ENCODE measurements at places on chromosomes 5 and 9.

GRCh38 chr5:180411948-180412347 is 58.8 kb upstream of the GFPT2 start:
- DNase-seq, result no peak

DNA sequence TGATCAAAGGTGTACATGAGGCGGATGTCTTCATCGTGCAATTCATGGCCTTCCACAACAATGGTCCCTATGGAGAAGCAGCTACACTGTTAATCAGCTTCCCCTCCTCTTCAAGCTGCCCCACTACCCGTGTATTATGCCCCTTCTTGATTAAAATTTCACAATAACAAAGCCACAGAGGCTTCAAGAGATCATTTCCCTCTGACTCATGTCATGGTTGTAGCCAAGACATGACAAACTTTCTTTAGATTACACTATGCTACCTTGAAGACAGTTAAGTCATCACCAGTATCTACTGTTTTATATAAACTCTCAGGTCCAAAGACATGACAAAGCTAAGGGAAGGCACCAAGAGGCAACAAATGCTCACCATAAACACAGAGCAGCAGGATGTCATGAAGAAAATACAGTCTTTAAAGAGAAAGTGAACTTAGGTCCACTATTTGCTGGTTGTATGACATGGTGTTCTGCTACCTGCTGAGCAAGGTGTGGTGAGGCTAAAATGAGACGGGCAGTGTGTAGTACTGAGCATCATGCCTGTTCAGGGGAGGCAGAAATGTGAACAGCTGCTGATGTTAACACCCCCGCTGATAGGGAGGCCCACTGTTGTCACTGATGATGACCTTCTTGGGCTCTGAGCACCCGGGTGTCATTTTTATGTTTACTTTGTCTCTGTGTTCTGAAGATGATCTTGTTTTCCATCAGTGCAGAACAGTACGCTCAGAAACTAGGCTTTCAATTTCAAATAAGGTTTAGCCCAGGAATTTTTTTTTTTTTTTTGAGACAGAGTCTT is 48.3 kb downstream of the IARS1 start:
- no peak for DNase-seq

DNA sequence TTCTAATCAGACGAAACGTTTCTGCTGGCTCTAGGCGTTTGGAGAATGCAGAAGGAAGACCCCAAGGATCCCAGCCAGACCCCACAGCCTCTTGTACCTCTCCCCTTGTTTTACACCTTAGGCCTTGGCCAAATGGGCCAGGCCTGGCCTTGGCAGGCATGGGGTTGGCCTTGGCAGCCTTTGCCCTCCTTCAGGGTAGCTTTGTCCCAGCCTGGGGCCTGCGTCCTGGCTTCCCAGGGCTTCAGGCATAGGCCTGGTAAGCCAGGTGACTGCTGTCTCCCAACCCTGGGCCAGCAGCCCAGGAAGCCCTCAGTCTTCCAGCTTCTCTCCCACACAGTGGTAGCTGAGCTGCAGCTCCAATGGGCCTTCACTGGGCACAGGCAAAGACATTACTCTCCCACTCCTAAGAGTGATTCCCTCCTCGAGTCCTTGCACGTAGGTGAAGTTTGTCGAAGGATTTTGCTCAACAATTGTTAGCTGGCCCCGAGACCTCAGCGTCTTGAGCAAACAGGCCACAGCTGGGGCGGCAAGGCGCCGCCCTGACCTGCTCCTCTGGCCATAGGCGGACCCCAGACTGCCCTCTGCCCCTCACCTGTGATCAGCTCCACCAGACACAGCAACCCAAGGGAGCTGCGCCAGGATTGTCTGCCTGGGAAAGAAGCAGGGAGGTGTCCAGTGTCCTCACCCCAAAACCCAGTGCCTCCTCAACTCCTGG is 1.1 kb upstream of the PITX1 start:
- DNase-seq, result no peak

DNA sequence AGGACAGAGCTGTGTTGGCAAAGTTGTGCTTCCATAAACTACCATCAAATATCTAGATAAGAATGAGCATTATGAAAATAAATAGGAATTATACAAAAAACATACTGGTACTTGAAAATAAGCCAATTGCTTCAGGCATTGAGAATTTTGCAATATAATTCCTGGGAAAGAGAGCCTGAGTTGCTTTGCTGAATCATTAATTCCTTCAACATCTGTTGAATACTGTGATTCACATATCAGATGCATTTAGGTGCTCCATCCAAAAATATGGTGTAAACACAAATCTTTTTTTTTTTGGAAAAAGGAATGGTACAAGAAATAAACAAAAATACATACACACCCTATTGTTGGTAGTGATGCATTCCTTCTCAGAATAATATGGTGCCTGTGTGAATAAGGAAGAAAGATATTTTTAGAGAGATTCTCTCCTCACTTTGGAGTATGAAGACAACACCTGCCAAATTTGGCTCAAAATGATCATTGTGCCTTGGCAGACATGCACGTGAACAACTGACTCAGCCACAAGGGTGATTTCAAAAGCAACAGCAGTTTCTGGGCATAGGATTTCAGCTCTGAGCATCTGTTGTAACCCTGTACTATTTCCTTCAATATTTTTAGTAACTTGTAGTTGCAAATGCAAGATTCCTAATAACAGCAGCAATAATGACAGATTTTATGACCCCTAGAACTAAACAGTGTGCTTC is 96.7 kb downstream of the CAVIN4 start:
- DNase-seq, result no peak

GRCh38 chr5:57537811-57538210 is 55.2 kb upstream of the ACTBL2 start:
- DNase-seq, result no peak

DNA sequence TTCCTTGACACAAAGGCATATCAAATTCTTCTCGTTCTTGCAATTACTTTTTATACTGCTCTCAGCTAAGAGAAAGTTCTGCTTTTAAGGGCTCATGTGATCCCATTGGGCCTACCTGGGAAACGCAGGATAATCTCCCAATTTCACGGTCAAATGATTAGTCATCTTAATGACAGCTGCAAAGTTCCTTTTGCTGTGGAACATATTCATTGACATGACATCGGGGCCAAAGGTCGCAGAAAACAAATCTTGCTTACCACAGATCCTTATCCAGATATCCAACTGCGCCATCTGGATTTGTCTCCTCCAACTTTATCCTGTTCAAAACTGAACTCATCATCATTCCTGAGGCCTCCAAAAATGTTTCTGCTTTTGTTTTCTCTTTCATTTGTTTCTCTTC is 1085.6 kb upstream of the WWC1 start:
- DNase-seq, result no peak

DNA sequence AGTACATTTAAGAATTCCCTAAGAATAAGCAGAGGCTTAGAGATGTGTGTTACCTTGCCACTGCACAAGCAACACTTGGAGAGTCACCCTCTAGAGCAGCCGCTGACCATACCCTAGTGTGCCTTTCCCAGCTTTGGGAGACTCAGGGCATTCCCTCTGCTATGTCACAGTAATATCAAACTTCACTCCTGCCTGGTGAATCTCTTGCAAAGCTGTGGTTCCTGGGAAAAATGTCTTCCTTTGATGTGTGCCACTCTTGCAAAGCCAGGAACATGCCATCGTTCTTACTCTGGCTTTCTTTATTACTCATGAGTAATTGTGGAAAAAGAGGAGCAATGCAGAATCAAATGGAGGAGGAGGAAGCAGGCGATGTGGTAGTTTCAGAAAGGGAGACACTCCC is 173.2 kb downstream of the CCDC192 start:
- DNase-seq, result no peak

- no peak for DNase-seq
Measured at GRCh38 chr5:155504606-155505005, 491.1 kb downstream of the KIF4B start.

DNA sequence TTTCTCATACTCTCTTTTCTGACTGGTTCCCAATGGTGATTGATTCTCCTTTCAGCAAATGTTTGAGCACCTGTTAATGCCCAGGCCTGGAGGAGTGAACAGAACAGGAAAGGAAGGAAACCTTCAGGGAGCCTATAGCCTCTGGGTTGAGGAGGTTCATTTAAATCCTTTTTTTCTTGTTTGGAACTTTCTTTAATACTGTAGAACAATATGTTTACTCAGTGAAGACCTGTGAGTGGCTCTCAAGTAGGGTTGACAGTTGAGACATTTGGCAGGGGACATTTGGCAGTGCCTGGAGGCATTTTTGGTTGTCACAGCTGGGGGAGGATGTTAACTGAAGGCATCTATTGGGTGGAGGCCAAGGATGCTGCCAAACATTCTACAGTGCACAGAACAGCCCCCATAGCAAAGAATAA is 6.1 kb upstream of the FAM120AOS start:
- DNase-seq, result no peak

DNA sequence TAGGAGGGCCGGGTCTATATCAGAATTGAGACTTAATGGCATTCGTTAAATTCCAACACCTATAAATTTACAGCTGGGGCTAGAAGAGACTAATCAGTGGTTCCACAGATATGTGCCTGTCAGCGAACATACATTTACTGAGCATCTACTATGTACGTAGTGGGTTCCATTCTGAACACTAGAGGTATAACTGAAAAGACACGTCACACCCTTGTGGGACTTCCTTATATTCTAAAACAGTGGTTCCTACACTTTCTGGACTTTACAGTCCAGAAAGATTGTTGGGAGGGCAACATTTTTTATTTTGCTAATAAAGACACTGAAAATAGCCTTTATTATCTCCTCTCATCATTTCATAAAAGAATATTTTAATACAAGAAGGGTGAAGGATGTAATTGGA is 140.5 kb downstream of the SCAMP1 start:
- DNase-seq, result no peak

DNA sequence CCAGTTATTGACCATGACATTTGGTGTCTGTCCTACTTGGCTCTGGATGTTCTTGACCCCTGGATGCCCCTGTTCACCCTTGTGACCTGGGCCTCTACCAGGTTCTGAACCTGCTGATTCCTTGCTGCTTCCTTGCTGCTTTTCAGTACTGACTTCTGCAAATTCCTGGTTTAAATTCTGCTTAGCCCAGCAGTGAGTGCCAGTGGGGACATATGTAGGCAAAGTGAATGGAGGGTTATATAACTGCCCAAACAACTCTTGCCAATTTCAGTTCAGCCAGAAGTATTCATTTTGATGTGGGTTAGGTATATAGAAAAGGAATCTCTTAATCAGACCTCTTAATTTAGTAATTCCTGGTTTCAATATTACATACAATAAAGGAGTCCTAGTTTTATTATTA is 220.6 kb downstream of the TAF11L14 start:
- DNase-seq, result no peak

- DNase-seq, result no peak
Measured at GRCh38 chr5:139651043-139651834, 3.1 kb downstream of the CXXC5 start.

- no peak for DNase-seq
Measured at GRCh38 chr9:74848153-74848525, 39.6 kb downstream of the TRPM6 start.

DNA sequence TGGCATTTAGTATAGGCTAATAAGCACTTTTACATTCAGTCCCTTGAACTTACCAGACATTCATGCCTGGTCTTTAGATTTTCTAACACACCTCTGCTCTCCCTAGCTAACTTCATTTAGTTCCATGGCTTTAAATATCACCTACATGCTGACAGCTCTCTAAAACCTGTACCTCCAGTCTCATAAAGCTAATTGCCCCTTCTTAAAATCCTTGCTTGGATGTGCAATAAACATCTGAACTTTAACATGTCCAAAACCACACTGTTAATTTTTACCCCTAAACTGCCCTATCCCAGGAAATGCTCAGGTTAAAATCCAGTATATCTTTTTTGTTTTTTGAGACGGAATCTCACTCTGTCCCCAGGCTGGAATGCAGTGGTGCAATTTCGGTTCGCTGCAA is 139.8 kb downstream of the CPLANE1 start:
- no peak for DNase-seq

DNA sequence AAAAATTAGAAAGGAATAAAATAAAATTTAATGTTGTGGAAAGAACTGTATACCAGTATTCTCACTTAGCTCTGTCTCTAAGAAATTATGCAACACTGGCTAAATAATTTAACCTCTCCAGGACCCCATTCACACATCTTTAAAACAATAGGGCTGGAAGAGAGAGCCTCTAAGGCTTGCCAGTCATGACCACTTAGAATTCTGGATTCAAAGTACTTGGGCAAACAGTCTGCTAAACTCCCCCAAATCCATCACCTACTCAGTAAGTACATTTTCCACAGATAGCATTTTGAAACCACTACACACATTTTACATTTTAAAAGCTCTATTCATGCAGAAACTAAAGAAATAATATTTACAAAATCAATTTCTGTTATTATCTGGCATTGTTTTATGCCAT is 291.7 kb downstream of the TMEM167A start:
- DNase-seq, result no peak

DNA sequence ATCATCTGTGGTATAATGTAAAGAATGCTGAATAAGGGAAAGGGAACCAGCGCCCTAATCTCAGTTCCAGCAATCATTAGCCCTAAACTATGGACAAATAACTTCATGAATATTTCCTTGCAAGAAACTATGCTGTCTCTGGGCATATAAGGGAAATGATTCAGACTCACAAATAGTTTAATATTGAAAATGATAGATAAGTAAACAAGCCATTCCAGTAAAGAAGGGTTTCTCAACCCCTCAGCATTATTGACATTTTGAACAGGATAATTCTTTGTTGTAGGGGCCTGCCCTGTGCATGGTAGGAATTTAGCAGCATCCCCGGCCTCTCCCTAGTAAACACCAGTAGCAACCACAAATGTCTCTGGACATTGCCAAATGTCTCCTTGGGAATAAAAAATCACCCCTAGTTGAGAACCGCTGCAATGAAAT is 23.8 kb downstream of the C5 start:
- no peak for DNase-seq

DNA sequence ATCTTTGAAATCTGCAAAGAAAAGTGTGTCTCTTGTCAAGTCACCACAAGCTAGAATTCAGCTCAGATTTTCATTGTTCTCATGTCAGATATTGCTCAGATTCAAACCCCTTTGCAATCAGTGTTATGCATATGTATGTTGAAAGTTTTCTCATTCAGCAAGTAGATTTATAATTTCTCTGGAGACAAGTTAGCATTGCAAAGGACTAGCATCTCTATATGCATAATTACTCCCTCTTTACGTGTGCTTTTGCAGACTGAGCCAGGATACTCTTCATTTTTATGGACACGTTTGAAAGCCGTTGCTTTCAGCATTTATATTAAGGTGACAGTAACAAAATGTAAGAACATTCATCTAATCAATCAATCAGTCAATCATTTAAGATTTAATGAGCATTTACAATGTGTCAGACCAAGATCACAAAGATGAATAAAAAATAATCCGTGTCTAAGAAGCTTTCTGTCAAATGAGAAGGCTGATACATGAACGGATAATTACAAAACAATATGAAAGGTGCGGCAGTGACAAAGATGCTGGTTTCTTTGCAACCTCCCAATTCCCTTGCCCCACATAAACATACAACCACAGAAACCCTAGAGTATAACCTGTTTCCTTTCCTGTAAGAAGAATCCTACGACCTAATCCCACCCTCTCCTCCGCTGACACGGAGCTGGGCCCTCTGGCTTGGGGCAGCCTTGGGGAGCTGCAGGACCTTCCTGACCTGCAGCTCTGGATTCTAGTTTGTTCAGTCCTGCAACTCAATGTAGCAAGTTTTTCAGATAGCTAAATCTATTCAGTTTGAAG is 14.9 kb downstream of the CFAP95 start:
- no peak for DNase-seq

- no peak for DNase-seq
Measured at GRCh38 chr9:35287987-35288632, 126.3 kb downstream of the UNC13B start.

- DNase-seq, result no peak
Measured at GRCh38 chr9:34982361-34982760, 7.2 kb upstream of the DNAJB5 start.
